ENCODE measurements at places on chromosomes 11 and 22. TPM values are rescaled to one million over a fixed set of nuclear protein-coding genes. Genes with fewer than 3 reads are reported as not detected.

- DNase-seq: no peak
Observed at GRCh38 chr22:36765943-36766450, 9.9 kb downstream of the IFT27 start.

DNA sequence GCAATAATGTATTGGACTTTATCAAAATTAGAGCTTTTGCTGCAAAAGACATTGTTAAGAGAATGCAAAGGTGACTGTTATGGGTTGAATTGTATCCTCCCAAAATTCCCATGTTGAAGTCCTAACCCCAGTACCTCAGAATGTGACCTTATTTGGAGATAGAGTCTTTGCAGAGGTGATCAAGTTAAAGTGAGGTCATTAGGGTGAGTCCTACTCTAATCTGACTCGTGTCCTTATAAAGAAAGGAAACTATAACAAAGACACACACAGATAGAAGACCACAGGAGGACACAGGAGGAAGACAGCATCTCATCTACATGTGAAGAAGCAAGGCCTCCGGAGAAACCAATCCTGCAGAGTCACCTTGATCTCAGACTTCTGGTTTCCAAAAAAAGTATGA is 1011.2 kb downstream of the TBC1D22A start:
- DNase-seq: no peak

GRCh38 chr22:24402460-24403192 is 24.8 kb upstream of the ADORA2A start:
- no peak for DNase-seq

DNA sequence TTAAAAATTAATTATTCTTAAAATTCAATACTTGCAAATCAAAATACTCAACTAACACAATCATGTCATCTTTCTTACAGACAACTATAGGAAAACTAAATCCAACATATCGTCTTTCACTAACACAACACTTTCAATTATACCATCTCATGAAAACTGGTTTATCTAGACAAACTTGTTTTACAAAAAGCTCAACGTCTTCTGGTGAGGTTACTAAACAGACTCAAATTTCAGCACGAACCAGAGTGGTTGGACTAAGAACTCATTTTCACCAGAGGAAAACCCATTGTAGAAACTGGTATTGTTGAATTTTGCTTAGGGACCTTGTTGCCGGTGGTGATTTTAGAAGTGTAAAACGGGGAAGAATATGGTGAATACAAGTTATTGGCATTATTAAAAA is 52.2 kb downstream of the NUP98 start:
- DNase-seq: no peak

GRCh38 chr11:32231909-32232493 is 141.1 kb downstream of the RCN1 start:
- DNase-seq: no peak

DNA sequence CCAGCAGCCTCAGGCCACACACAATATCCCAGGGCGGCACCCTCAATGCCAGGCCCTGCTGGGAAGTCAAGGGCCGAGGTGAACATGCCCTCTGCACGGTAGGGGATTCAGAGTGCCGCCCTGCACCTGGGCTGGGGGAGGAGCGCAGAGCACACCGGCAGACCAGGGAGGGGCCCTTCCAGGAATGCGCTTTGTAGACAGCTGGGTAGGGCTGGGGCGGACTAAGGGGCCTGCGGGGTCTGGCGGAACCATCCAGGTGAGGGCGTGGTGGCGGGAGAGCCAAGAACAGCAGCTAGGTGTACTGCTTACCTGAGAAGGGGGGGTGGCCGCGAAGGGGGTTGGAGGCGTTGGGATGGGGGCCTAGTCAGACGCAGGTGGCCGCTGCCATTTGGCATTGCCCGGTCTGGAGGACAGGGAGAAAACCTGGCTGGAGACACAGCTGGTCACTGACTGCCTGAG is 26.0 kb downstream of the DUSP8 start:
- no peak for DNase-seq

DNA sequence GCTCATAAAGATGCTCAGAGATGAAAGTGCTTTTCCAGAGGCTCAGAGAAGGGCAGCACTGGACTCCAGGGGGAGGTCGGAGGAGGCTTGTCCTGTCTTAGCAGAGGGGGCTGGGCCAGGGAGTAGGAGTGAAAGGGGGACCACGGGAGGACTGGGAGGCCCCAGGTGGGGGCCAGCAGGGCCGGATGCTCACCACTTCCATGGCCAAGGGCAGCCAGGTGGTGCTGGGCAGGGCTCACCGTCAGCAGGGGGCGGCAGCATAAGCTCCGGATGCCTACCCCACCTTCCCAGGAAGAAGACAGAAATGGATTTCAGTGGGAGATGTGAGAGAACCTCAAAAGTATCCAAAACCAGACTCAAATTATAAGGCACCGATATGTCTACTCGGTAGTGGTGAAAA is 11.0 kb downstream of the RAB36 start:
- no peak for DNase-seq

- no peak for DNase-seq
Observed at GRCh38 chr11:2940921-2941821, 12.0 kb upstream of the PHLDA2 start.

DNA sequence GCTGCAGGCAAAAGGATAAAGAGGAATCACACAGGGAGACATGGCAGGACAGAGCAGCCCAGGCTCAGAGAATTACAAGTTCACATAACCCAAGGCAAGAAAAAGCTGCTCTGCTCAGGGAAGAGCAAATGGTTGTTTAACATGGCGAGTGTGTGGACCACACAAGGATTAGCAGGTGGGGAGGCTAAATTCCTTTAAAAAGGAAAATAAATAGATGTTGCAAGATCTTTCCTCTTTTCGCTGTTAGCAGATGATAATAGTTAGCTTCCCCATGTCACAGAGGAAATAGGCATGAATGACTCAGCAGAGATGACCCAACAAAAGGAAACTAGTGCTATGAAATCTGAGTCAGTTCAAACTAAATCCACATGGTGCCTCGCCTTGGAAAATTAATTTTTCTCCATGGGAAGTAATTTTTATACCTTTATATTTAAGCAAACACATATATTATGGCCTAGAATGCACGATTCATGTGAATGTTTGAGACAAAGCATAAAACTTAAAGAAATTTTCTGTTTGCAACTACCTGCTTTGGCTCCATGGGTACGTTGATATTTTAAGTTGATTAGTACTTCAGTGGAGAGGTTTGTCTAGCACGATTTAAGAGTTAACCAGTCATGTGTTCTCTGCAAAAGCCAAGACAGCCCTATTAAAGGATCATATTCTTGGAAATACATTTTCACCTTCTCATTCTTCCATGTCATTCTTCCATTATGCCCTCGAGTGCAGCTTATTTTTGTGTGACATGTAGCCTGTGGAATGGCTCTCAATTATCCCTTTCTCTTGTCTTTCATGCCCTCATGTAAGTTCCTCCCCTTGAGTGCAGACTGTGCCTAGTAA is 38.5 kb upstream of the FJX1 start:
- DNase-seq: no peak

DNA sequence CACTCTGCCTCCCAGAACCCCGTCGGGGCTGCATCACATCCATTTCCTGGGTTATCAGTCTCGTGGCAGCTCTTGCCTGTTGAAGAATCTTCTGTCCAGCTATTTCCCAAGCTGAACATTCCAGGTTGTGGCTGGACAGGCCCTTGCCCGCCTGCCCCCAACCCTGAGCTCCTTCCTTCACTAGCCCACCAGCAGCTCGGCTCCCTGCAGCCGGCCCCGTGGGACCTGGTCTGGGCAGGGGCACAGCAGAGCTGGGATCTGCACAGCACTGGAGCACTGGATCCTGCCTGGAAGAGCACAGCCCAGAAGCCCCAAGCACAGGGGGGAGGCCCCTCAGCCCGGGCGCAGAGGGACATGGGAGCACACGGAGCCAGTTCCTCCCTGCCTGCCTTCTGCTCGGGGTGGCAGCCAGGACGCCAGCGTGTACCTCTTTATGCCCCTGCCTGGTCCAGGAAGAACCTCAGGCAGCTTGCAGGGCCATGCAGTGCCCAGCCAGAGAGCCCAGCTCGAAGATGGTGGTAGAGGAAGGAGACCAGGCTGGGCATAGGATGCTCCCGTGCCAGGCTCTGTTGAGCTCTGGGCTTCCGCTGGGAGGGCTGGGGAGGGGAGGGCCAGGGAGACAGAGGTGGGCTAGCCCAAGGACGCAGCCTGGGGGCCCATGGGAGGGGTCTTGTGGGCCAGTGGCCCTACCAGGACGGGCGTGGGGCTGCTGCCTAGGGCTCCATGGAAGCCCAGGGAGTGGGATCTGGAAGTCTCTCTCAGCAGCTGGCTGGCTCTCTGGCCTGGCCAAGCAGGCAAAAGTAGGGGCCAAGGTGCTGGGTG is 16.6 kb upstream of the GNB1L start:
- no peak for DNase-seq

DNA sequence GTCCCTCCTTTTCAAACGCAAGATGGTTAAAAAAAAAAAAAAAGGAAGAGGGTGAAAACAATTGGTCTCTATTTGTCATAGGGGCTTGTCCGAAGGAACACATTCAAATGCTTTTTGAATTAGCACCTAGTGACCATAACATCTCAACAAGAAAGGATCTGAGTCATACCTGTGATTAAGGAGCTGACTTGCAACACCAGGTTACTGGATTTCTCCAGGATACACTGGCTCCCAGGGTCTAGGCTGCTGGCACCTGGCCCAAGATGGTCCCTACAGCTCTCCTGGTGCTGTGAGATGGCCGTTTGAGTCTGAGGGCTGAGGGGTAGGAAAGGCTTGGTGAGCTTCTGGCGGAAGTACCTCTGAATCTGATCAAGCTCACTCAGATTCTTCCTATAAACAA is 28.4 kb upstream of the UCP3 start:
- DNase-seq: no peak

DNA sequence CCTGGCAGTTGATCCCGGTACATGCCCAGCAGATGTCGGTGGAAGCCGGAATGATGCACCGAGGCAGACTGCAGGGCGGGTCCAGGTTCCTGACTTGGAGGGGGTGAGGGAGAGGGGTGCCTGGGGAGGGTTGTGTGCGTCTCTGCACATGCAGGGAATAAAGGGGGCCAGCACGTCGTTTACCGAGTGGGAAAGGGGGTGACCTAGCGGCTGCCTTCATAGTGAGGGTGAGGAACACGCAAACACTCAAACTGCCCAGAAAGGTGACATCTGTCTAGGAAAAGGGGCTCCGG is 801.7 kb downstream of the TBC1D22A start:
- DNase-seq: no peak

- no peak for DNase-seq
Observed at GRCh38 chr22:41831828-41832552, 915 bp upstream of the SREBF2 start.

DNA sequence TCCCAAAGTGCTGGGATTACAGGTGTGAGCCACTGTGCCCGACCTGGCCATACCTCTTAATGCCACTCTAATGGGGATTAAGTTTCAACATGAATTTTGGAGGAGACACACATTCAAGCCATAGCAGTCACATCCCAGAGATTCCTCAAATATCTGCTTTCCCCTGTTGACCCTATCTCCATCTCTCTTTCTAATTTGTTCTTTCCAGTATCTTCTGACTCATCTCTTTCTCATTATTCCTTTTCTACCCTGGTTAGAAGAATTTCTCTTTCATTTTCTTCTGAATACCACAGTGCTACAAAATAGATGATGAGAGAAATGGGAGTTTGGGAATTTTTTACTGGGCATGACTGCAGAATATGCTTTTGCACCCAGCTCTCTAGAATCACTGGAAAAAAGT is 5.1 kb downstream of the OR10V1 start:
- no peak for DNase-seq

GRCh38 chr22:28899199-28899853 is 16.0 kb downstream of the ZNRF3 start:
- no peak for DNase-seq

DNA sequence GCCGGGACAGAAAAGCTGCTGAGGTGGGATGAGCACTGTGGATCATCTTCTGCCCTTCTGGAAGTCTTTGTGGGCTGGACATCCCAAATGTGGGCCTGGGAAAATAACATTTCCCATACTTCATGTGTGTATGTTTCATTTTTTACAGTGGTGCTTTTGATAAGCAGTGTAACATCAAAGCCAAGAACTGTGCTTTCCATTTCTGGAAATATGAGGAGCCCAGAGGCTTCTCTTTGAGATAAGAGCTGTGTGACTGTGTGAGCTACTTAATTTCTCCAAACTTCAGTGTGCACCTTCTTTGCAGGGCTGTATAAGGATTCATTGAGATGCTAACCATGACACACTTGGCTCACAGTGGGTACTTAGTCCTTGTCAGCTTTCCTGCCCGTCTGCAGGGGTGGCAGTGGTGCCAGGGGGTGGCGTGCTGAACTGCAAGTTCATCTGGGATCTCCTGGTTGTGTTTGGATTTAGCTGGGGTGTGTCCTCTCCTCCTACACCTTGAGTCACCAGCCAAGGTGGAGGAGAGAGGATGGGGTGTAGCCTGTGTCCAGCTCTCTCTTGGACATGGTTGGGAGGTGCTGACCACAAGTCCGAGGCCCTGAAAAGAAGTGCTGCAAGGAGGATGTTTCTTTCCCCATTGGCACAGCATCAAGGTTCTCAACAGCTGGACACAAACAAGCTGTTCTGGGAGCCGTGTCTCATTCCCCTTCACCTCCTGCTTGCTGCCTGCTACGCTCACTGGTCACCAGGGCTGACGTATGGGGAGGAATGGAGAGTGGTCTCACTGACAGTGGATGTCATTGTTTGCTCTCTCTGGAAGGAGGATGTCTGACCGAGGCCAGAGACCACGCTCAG is 139.4 kb downstream of the TEAD1 start:
- no peak for DNase-seq

DNA sequence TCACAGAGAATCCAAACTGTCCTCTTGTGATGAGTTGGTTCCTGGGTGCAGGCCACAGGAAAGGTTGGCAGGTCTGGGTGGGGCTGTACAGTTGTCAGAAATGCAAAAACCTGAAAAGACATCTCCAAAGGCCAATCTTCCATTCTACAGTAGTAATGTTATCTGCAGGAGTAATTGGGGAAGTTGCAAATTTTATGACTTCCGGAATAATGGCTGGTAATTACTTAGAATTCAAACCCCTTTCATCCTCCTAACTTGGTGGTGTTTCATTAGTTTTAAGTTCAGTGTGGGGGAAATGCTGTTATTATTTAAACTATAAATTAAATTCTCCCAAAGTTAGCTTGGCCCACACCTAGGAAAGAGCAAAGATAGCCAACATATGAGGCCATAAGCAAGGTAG is 64.7 kb upstream of the FAT3 start:
- no peak for DNase-seq

DNA sequence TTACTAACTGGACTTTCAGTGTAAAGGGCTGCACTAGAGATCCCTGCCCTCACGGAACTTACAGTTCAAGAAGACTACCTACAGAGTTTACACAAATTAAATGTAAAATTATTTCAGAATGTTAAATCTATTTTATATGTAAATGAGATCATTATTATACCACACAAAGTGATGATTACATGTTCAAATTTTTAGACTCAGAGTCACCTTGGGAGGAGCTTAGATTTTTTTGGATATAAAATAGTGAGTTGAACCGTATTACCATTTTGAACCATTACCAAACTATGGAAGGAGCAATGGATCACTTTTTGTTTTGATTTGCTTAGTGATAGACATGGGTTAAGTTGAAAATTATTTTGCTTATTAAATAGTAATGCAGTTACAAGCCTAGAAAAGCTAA is 1.6 kb downstream of the IPO7 start:
- DNase-seq: no peak

GRCh38 chr11:129364143-129364654 is 11.4 kb upstream of the BARX2 start:
- DNase-seq: peak; percentile 74

GRCh38 chr22:44915441-44915840 is 94.4 kb downstream of the PHF21B start:
- no peak for DNase-seq

Gene E2F8
- 24.0 TPM for total RNA-seq

Gene GAB4
- not detected for total RNA-seq

Gene FOXRED2
- total RNA-seq: 21.0 TPM

Gene DYNC2H1
- 0.46 TPM for total RNA-seq

Gene SC5D
- 23.2 TPM for total RNA-seq

All from activated T-helper 2 cell treated with anti-CD3 and anti-CD28 coated beads, Interferon-gamma antibody, Interleukin-2, Interleukin-4, amounts not matched to agents 10 μg/mL and 5 μg/mL and 100 μg/mL, durations not matched to agents 14 hours and 24 hours and 36 hours (primary cell).